ENCODE measurements at places on chromosomes 16 and 17. TPM values are rescaled to one million over a fixed set of nuclear protein-coding genes. Genes with fewer than 3 reads are reported as not detected.

- DNase-seq, result no peak
Observed at GRCh38 chr17:53629188-53629587, 193.5 kb upstream of the KIF2B start.

DNA sequence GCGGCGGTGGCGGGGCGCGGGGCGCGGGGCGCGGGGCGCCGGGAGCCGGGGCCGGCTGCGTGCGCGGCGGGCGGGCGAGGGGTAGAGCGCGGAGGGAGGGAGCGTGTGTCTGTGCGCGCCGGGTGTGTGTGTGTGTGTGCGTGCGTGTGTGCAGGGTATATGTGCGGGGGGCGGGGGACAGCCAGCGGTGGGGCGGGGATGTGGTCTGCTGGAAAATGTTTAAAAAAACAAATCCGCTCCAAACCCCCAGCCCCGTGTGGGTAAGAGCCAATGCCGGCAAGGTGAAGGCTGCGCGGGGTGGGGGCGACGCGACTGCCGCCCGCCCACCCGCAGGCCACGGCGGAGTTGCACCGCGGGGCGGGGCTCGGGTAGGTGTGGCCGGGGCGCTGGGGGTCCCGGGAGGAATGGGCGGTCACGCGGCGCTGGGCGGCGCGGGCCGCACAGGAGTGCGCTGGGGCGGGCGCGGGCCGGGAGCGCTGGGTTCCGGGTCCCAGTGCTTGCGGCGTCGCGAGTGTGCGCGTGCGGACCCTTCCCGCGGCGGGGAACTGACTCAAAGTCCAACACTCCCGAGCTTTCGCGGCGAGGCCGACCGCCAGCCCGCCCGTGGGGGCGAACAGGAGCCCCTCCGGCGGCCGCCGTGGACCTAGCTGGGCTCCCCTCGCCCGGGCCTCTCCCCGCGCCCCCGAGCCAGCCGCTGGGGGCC, at the start of gene CYGB:
CYGB (minus strand) TSS at position 132 of the 703 bp plus-strand sequence. CDS start 167 bp downstream, outside the sequence.
- no peak for DNase-seq

DNA sequence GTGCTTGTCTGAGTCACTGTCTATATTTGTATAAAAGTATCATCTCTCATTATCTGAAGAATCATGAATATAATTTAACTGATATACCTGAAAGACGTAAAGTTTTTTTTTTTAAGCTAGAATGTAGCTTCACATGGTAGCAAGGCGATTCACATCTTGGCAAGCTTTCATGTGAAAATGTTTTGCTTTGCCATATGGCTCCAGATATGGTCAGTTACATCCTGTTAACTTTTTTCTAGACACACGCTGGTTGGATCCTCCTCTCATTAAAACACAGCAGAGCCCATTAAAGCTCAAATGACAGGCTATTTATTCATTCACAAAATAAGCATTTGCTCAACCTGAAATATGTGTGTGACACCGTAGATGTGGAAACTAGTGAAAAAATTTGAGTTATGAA, 412.8 kb downstream of the KIF2B start:
- DNase-seq, result no peak

GRCh38 chr16:31461201-31461920, 2.1 kb downstream of the ARMC5 start:
- no peak for DNase-seq

DNA sequence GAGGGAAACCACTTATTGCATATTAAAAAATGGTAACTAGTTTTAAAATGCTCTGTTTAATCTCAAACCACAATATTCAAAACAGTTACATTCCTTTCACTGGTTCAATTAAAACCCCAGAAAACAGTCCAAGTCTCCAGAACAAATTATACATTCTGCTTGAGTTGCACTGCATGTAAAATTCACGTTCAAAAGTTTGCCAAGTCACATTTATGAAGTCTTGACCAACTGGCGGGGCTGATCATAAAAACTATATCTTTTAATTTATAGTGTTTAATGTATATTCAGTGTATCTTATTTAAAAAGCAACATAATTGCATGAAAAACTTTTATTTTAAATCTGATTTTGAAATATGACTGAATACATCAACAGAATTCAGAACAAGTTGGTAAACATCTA, 25.0 kb downstream of the CPPED1 start:
- no peak for DNase-seq

DNA sequence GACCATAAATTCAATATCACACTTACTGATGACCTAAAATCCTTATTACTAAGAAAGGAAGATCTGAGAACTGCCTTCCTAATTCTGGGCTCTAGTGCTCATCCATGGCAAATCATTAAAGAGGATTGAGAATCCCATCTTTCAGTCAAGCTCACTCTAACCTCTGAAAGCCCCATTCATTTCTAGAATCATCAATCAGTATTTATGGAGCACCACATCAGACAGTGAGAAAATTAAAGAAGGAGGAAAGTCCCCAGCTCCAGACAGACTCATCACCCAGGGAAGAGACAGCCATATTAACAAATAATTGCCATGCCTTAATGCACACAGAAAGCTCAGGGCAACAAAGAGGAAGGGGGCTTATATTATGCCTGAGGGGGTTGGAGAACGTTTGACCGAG, 256.1 kb upstream of the SOX9 start:
- no peak for DNase-seq

DNA sequence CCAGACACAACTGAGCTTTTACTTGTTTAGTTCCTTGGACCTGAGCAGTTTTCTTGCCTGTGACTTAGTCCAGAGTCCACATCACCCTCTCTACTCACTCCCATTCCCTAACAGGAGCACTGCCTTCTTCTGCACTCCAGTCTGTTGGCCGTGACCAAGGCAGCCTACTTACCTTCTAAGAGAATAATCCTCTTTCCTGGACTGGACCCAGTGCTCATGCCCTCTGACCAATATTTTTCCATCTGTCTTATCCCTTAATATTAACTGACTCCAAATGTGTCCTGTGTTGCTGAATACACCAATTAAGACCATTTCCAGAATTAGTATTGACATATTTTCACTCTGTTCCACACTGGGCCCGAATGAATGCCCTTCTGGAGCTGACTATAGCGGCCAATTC, 681.0 kb upstream of the KIF2B start:
- DNase-seq, result no peak

GRCh38 chr17:28169621-28170349, 127.3 kb downstream of the NLK start:
- DNase-seq, result no peak

DNA sequence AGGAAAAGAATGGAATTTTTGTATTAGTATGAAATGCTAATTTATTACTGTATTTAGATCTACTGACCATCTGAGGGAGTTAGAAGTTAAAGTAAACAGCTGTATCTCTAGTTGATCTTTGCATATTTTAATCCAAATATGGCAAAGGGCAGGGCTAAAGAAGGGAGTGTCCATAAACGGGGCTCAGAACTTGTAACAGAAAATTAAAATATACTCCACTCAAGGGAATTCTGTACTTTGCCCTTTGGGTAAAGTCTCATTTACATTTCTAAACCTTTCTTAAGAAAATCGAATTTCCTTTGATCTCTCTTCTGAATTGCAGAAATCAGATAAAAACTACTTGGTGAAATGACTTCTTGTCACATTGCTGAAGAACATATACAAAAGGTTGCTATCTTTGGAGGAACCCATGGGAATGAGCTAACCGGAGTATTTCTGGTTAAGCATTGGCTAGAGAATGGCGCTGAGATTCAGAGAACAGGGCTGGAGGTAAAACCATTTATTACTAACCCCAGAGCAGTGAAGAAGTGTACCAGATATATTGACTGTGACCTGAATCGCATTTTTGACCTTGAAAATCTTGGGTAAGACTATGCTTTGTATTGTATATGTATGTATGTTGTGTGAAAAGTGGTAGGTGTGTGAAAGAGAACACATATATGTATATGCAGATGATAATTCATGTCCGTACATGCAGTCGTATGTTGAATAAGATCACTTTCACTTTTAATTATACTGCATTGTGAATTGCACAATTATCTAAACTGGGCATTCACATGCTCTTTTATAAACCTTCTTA, at the start of gene ASPA:
ASPA (plus strand) TSS at position 186 of the 799 bp plus-strand sequence; CDS start at position 349, 163 bp downstream.
- no peak for DNase-seq

DNA sequence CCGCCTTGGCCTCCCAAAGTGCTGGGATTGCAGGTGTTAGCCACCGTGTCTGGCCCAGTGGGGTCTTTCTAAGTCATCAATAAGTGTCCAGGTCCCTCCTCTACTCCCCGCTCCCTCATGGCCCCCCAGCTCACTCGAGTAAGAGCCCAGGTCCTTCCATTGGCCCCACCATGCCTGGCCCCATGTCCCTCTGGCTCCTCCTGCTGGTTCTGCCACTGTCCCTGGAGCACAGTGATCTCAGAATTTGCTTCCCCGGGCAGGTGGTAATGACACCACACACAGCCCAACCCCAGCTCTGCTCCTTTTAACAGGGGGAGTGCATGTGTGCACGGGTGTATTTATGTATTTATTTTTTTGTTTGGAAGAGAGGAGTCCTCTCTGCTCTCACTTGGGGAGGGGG, 19.6 kb downstream of the MGAT5B start:
- DNase-seq, result no peak

GRCh38 chr16:69863401-69864281, 87.5 kb upstream of the CLEC18A start:
- DNase-seq, result no peak

DNA sequence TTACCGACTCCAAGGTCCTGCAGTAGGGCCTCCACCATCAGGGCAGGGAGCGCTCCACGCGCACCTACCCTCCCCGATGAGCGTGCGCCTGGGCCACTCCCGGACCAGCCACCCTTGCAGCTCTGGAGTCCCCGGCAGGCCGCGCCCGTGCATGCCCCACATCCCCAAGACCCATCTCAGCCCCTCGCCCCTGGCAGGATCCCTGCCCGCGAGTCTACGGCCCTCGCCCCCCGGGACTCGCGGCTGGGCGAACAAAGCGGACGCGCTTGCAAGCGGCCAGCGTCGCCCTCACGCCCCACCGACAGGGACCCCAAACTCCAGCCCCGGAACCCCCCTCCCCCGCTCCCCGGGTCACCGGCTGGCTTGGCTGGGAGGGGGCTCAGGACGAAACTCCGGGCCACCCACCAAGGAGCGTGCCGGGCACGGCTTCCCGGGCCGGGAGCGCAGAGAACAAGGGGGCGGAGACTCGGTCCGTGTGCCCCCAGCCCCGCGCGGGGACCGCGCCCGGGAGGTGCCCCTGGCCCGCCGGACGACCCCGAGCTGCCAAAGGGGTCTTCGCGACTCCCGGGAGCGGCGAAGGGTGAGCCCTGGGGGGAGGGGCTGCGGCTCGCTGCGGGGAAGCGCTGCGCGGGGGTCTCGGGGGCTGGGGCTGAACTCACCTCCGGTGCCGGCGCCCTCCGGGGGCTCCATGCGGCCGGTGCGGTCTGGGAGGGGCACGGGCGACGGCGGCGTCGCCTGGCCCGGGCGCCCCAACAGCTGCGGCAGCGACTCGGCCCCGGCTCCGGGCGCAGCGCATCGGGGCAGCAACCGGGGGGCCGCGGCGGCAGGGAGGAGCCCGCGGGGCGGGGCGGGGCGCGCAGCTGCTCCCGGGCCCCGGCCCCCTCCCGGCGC, at the start of gene DBNDD1:
DBNDD1 (minus strand) TSS at position 805 of the 891 bp plus-strand sequence; CDS start at position 690, 115 bp downstream.
- no peak for DNase-seq

- DNase-seq, result no peak
Observed at GRCh38 chr16:86127366-86127765, 228.4 kb downstream of the IRF8 start.

DNA sequence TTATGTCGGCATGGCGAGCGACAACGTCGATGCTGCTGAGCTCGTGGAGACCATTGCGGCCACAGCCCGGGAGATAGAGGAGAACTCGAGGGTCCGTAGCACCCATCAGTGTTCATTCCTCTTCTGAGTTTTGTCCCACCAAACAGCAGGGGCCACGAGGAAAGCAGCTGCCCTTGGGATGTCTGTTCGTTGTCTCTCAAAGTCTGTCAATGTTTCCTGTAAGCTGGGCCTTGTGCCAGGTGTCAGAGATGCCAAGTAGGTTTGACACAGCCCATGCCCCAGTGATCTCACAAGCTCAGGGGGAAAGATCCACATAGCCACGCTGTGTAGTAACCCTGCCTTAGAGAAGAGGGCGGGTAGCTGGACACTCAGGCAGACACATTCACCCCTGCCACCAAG, 22.6 kb downstream of the NTAN1 start:
- no peak for DNase-seq

DNA sequence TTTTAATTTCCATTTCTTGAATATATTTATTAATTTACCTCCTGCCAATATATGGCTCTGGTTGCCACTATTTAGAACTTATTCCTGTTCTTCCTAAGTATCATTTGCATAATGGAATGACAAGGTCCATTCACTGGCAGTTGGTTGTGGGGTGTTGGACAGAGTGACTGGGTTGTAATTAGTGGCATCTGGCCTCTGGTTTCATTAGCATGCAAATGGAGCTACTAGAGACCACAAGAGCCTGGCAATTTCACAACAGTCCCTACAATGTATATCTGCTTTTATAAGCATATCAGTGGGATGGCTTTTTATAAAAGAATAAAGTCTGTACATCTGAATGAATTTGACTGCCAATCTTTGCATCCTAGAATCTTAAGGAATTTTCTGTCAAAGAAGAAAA, 1030.9 kb upstream of the CDH8 start:
- DNase-seq, result no peak

- no peak for DNase-seq
Observed at GRCh38 chr17:81386141-81386645, 9.1 kb upstream of the BAHCC1 start.

GRCh38 chr16:88963583-88963982, 13.4 kb downstream of the CBFA2T3 start:
- no peak for DNase-seq

DNA sequence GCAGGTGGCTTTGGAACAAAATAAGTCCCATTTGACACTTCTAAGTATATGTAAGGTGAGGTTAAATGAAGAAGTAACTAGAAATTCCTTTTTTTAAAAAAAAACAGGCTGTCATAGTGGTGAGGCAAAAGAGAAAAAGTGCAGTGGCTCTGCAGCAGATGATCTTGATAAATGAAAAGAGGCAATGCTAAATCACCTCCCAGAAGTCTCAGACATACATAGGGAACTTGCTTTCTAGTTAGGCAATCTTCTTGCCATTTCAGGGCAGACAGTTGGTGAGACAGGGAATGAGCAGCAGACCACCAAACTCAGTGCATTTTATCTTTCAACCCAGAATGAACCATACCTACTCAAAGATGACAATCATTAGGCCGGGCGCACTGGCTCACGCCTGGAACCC, 90.8 kb downstream of the MYO1D start:
- DNase-seq, result no peak

The TEX14 gene
- total RNA-seq, result 0.17 TPM

The ZFP3 gene
- 0.53 TPM for total RNA-seq

The KRT20 gene
- 41.9 TPM for total RNA-seq

The USP32 gene
- total RNA-seq, result 33.1 TPM

The SEZ6 gene
- 11.5 TPM for total RNA-seq

The TPSAB1 gene
- not detected for total RNA-seq

The TTLL6 gene
- 3.5 TPM for total RNA-seq

The HS3ST3A1 gene
- 7.6 TPM for total RNA-seq

The CCL3 gene
- not detected for total RNA-seq

The ABCC11 gene
- 0.07 TPM for total RNA-seq

The PPP1R27 gene
- total RNA-seq, result not detected

The UBB gene
- 1,802 TPM for total RNA-seq

The RAB11FIP3 gene
- 43.4 TPM for total RNA-seq

The SMIM36 gene
- total RNA-seq, result not detected
